T follicular helper cell (primary cell): ENCODE measurements at places on chromosomes 3 and 15.

- DNase-seq, result no peak
Measured at GRCh38 chr15:92277776-92278175, 115.9 kb upstream of the ST8SIA2 start.

DNA sequence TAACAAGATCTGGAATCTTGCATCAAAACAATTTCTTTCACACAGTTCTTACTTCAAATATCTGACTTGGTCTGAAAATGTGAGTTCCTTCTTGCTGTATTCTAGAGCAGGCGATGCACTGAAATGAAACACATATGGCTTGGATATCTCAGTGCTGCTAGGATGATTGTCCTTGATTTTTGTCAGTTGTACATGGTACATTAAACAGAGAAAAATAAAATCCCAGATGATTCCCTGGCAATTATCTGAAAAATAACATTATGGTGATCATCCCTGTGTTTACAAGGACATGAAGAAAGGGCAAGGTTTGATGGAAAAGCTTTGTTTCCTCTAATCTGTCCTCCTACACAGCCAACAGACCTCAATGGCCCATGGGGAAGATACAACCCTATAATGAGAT is 10.6 kb downstream of the LMCD1 start:
- DNase-seq, result no peak

- DNase-seq, result no peak
Measured at GRCh38 chr3:177647341-177647740, 450.1 kb upstream of the TBL1XR1 start.

DNA sequence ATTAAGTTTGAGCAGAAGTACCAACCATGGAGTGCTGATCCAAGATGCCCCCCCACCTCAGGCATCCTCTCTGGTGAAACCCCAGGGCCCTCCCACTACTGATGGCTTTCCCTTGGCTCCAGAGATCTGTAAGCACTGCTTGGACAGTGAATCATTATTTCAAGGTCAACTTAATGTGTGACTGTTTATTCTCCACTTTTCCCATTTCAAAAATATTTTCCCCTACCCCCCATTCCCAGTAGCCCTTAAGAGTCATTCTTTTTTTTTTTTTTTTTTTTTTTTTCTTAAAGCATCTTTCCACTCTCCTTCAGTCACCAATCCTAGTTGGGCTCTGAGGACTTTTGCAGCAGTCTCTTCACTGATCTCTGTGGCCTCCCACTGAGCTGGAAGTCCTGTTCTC is 82.6 kb downstream of the PCCB start:
- DNase-seq, result no peak

DNA sequence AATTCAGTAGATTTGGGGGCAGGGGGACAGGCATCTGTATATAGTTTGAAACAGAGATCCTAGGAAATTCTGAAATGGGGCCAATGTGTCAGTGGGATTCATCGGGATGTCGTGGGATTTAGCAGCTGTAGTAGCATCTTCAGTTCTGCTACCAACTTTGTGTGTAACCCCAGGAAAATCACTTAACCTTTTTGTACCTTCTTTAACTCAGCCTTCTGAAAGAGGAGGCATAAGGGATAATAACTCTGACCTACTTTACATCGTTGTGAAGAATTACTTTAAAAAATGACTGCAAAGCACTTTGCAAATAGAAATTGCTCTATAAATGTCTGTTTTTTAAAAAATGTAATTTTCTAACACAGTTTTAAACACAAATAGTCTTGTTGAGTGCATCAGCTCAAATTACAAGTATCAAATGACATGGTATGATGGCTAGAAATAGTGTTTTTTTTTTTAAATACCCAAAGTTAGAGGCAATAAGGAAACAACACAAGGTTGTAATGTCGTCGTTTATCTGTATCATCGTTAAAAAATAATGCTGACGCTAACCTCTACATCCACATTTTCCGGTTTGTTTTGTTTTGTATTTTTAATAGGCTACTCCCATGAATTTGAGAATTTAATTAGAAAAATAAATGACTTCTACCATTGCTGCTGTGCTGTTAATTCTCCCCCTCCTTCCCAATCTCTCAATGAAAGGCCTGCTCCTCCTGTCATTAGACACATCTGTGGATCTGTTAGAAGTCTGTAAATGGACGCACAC is 338.5 kb downstream of the PTPRG start:
- no peak for DNase-seq

DNA sequence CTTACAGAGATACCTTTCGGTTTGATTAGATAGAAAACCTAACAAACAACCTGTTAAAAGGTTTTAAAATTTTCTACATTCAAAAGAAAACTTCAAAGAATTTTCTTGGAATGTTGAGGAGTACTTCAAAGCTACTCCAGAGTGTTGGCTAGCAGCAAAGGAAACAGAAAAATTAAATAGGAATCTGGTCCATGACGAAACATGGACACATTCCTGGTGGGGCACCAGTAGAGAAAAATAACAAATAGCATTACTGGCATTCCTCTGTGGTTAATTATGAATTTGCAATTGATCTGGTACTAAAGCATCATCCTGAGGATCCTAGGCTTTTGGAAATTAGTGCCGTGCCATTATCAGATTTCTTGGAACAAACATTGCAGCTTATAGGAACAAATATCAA is 59.5 kb upstream of the DPPA4 start:
- no peak for DNase-seq

DNA sequence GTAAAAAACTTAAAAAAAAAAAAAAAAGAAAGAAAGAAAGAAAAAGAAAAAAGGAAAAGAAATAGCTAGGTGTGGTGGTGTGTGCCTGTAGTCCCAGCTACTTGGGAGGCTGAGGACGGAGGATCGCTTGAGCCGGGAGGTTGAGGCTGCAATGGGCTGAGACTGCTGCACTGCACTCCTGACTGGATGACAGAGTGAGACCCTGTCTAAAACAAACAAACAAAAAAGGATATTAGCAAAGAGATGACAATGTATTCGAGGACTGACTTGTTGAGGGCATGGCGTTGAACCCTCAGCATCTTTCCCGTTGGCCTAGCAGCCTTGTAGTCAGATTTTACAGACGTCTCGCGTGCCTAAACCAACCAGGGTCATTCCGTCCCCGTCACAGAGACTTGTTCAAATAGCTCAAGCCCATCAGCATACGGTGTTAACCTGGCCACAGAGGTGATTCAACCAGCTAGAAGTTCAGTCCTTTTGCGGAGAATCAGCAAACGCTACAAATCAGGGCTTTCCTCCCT is 528 bp upstream of the NIT2 start:
- DNase-seq, result no peak

- DNase-seq, result no peak
Measured at GRCh38 chr3:171526146-171526545, 65.9 kb upstream of the TNIK start.

GRCh38 chr3:67215690-67216089 is 217.6 kb downstream of the KBTBD8 start:
- no peak for DNase-seq

DNA sequence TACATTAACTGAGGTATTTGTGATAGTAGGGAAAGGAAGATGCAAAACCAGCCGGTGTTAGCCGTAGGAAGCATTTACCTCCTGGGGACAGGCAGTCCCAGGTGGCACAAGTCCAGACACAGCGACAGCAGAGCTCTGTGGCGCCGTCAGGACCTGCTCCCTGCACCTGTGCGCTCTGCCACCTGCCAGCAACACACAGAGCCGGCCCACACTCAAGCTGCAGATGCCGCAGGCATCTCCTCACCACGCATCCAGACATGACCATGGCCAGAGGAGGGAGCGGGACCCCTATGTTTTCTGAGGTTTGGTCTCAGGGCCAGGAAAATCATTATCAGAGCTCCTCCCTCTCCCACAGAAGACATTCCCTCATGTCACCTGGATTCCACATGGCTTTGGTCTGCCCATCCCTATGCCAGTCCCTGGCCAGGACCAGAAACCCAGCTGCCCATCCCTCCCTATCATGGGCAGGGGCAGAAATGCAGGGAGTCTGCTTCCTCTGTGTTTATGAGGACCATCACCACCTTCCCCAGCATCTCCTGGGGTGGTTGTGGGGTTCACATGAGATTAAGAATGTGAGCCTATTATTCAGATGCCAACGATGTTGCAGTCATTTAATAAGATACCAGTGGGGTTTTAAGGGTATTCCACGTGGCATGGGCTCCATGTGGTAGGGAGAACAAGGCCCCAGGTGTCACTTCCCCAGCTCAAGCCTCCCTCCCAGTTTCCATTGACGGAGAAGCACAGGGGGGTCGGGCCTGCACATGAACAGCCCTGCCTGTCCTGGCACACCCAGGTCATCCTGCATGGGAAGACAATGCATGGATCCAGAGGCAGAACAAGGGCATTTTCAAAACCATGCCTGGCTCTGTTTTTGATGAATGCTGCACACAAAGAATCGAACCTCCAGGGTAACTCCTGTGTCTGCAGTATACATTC is 251.1 kb downstream of the OCA2 start:
- no peak for DNase-seq

- no peak for DNase-seq
Measured at GRCh38 chr3:78338405-78338804, 1298.5 kb downstream of the ROBO2 start.

- no peak for DNase-seq
Measured at GRCh38 chr15:94174399-94174802, 57.0 kb upstream of the MCTP2 start.

DNA sequence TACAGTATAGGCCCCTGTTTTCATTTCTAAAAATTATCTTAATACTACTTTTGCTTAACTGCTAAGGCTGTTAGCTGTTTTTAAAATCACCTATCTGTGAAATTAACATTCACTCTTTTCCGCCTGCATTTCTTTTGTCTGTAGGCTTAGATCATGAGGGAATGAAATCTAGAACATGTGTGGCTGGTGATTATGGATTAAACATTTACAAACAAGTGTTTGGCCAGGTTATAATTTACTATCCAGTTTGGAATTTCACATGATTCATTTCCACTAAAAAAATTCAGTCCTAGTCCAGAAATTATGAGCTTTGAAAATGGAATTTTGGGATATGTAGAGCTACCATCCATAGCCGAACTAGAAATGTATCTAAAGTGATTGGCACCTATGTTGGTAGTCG is 39.1 kb downstream of the GOLM2 start:
- DNase-seq, result no peak

DNA sequence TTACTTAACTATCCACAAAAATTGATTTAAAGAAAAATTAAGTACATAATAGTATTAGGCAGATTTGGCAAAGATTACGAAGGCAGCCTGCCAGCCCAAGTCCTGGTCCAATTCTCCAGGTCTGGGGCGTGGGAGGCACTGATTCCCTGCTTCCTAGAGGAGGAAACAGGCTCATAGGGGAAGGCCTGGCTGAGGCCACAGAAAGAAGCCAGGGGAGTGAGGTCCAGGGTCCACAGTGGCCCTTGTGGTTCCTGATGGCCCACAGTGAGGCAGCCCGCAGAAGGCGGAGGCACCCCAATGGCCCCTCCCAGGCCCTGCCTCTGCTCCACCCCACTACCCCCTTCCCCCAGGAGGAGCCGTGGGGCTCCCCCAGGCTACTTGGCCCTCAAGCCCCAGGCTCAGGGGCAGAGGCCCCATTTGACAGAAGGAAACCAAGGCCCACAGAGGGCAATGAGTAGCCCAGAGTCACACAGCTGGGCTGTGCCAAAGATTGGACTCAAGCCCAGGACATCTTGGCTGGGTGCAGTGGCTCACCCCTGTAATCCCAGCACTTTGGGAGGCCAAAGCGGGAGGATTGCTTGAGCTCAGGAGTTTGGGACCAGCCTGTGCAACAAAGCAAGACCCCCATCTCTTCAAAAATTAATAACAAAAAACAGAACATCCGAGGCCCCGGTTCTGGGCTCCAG is 21.0 kb downstream of the H1-8 start:
- DNase-seq, result no peak

GRCh38 chr3:177194299-177194698 is 3.0 kb downstream of the TBL1XR1 start:
- DNase-seq, result no peak

DNA sequence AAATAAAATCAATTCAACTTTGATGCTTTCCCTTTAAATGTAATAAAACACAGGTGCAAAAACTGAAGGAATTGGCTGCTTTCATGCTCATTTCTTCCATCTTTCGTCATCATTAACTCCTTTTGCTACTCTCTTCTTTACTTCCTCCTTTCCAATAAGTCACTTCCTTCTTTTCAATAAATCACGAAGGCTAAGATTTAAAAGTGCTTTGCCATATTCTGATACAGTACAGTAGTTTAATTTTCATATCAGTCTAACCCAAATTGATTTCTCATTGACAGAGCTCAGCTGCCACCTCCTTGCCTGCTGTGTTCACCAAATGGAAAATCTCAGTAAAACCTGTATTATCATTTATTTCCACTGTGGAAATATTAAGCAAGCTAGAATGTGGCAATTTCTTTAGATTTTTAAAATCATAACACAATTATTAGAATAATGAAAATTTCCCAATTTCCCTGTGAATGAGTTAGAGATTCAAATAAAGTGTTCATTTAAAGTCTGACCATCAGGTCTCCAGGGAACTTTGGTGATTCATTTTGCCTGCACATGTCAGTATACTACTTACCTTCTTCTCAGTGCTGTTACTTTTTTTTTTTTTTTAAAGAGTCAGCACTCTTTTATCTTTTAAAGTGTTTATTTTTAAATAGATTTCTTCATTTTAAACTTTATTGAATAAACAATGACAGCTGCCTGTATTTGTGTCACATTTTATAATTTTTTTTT is 41.6 kb downstream of the NANOGP8 start:
- DNase-seq, result no peak

DNA sequence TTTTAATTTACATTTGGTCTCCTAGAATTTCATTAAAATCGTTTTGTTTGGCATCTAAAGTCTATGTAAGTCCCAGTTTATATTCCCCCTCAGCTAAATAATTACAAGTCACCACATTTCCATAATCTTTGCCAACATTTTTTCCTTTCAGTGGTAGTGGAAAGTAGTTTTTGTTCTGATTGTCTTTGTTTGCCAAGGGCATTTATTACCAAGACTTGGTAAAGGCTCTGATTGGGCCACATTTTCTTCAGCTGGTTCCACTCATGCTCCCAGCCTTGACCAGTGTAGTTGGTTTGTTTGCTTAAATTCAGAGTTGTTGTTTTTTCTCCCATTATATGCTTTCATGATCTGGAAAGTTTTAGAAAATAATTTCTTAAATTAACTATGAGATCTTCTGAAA is 153.4 kb upstream of the MME start:
- DNase-seq, result no peak

GRCh38 chr3:66401675-66402491 is 98.9 kb downstream of the LRIG1 start:
- DNase-seq, result no peak

- no peak for DNase-seq
Measured at GRCh38 chr3:185207481-185207880, 46.4 kb downstream of the EHHADH start.

DNA sequence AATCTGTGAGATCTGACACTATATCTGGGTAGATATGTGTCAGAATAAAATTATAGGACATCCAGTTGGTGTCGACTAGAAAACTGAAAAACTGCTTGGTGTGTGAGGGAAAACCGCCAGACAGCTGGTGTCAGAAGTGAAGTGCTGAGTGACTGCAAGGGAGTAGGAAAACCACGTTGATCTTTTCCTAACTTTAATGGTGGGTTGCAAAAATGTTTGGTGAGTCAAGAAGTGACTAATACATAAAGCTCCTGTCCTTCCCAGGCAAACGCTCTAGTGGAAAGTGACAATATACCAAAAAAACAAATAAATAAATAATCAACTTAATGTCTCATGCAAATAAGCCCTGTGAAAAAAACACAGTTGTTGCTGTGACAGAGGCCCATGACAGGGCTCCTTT is 7.3 kb upstream of the CD96 start:
- no peak for DNase-seq

- no peak for DNase-seq
Measured at GRCh38 chr3:183551930-183552329, 3.6 kb downstream of the KLHL6 start.

- DNase-seq, result no peak
Measured at GRCh38 chr3:178421069-178421468, 115.2 kb upstream of the KCNMB2 start.

GRCh38 chr3:179731544-179731943 is 78.7 kb downstream of the USP13 start:
- no peak for DNase-seq
